A549 treated with CORT108297 at 1 μM for 4 hours (cell line): ENCODE measurements at places on chromosomes 16 and 17. TPM values are rescaled to one million over a fixed set of nuclear protein-coding genes. Genes with fewer than 3 reads are reported as not detected.

The CACNG1 gene
- total RNA-seq, result 0.08 to 0.25 TPM (median 0.14 TPM) in 4 of 5 replicates, not detected in the other

The NPIPB6 gene
- total RNA-seq, result 1.7 to 3.0 TPM (median 2.0 TPM) in 5 replicates

The RGS11 gene
- total RNA-seq, result 3.5 to 5.6 TPM (median 5.3 TPM) in 5 replicates

The NXN gene
- 22.3 to 27.3 TPM (median 26.6 TPM) in 5 replicates for total RNA-seq

The TMEM11 gene
- total RNA-seq, result 53.4 to 76.8 TPM (median 67.3 TPM) in 5 replicates

The GAS2L2 gene
- total RNA-seq, result 0.06 to 0.15 TPM (median 0.09 TPM) in 5 replicates

The CDYL2 gene
- 0.32 to 0.70 TPM (median 0.50 TPM) in 5 replicates for total RNA-seq

The TNK1 gene
- 1.3 to 2.0 TPM (median 1.7 TPM) in 5 replicates for total RNA-seq

The CTRB1 gene
- total RNA-seq, result not detected in 5 replicates

The DPEP3 gene
- not detected in 5 replicates for total RNA-seq

The ACSM2A gene
- total RNA-seq, result not detected in 5 replicates

The TBC1D3 gene
- not detected in 5 replicates for total RNA-seq

The MAF gene
- 0.13 to 0.84 TPM (median 0.55 TPM) in 5 replicates for total RNA-seq

The CX3CL1 gene
- 0.03 to 0.17 TPM (median 0.07 TPM) in 5 replicates for total RNA-seq

The MRM3 gene
- 43.3 to 50.5 TPM (median 44.2 TPM) in 5 replicates for total RNA-seq

The LITAFD gene
- not detected in 5 replicates for total RNA-seq

The ITGB3 gene
- total RNA-seq, result 2.7 to 6.1 TPM (median 5.2 TPM) in 5 replicates

The GUCY2D gene
- 0.07 to 0.40 TPM (median 0.11 TPM) in 4 of 5 replicates, not detected in the other for total RNA-seq

The PMFBP1 gene
- 0.13 to 0.16 TPM (median 0.16 TPM) in 3 of 5 replicates, not detected in the others for total RNA-seq

The PLK1 gene
- total RNA-seq, result 150 to 186 TPM (median 167 TPM) in 5 replicates

The PTX4 gene
- not detected in 5 replicates for total RNA-seq

The KRT12 gene
- total RNA-seq, result not detected in 5 replicates

The TBX6 gene
- 0.08 to 0.34 TPM (median 0.29 TPM) in 5 replicates for total RNA-seq

The BAHCC1 gene
- 8.4 to 15.2 TPM (median 13.6 TPM) in 5 replicates for total RNA-seq

The TP53TG3F gene
- total RNA-seq, result 0.06 to 0.19 TPM (median 0.16 TPM) in 3 of 5 replicates, not detected in the others

The SRCIN1 gene
- 2.0 to 3.3 TPM (median 2.8 TPM) in 5 replicates for total RNA-seq

The CPNE7 gene
- 48.7 to 75.7 TPM (median 70.3 TPM) in 5 replicates for total RNA-seq

The TRAF7 gene
- total RNA-seq, result 40.5 to 59.7 TPM (median 53.3 TPM) in 5 replicates

The NAGS gene
- 0.84 to 1.2 TPM (median 1.1 TPM) in 5 replicates for total RNA-seq

The HAS3 gene
- total RNA-seq, result 38.1 to 54.0 TPM (median 46.8 TPM) in 5 replicates

The PPP1R9B gene
- total RNA-seq, result 45.5 to 58.7 TPM (median 56.7 TPM) in 5 replicates

The SPEM1 gene
- total RNA-seq, result 0.13 TPM in 1 of 5 replicates, not detected in the others

The ZFHX3 gene
- total RNA-seq, result 5.1 to 7.7 TPM (median 6.3 TPM) in 5 replicates

The SMIM22 gene
- total RNA-seq, result not detected in 5 replicates

The IRF8 gene
- total RNA-seq, result 0.20 to 0.54 TPM (median 0.38 TPM) in 5 replicates

The WNT3 gene
- 4.2 to 5.6 TPM (median 5.0 TPM) in 5 replicates for total RNA-seq

The GPR179 gene
- 0.02 to 0.06 TPM (median 0.03 TPM) in 5 replicates for total RNA-seq

The DYNLL2 gene
- total RNA-seq, result 19.2 to 24.9 TPM (median 23.4 TPM) in 5 replicates

The HOXB5 gene
- 1.5 to 2.9 TPM (median 2.6 TPM) in 5 replicates for total RNA-seq

The GRIN2A gene
- total RNA-seq, result not detected in 5 replicates

The PPY gene
- 0.22 TPM in 1 of 5 replicates, not detected in the others for total RNA-seq

The UMOD gene
- not detected in 5 replicates for total RNA-seq

The TCAP gene
- 0.52 to 1.4 TPM (median 0.92 TPM) in 5 replicates for total RNA-seq

The MYOCD gene
- total RNA-seq, result 0.51 to 1.6 TPM (median 1.1 TPM) in 5 replicates

The HBA1 gene
- total RNA-seq, result 0.78 to 1.9 TPM (median 1.1 TPM) in 5 replicates

The CKLF gene
- 61.7 to 68.7 TPM (median 67.2 TPM) in 5 replicates for total RNA-seq

The HID1 gene
- total RNA-seq, result 6.0 to 9.9 TPM (median 9.0 TPM) in 5 replicates

The STX4 gene
- 60.0 to 76.0 TPM (median 70.3 TPM) in 5 replicates for total RNA-seq

The EVI2A gene
- total RNA-seq, result not detected in 5 replicates

The ADAD2 gene
- 0.05 to 0.08 TPM (median 0.07 TPM) in 3 of 5 replicates, not detected in the others for total RNA-seq

The ALOX12 gene
- total RNA-seq, result not detected in 5 replicates

The KRTAP9-1 gene
- not detected in 5 replicates for total RNA-seq

The CSNK2A2 gene
- total RNA-seq, result 49.8 to 67.3 TPM (median 51.6 TPM) in 5 replicates
